ENCODE measurements at places on chromosomes 16 and 17.

GRCh38 chr16:55500530-55501011, 8.3 kb upstream of the LPCAT2 start:
- DNase-seq: peak; percentile 78

GRCh38 chr16:82187829-82188228, 17.8 kb upstream of the MPHOSPH6 start:
- no peak for DNase-seq

- DNase-seq: no peak
Observed at GRCh38 chr16:19112099-19112407, 1.7 kb upstream of the ITPRIPL2 start.

DNA sequence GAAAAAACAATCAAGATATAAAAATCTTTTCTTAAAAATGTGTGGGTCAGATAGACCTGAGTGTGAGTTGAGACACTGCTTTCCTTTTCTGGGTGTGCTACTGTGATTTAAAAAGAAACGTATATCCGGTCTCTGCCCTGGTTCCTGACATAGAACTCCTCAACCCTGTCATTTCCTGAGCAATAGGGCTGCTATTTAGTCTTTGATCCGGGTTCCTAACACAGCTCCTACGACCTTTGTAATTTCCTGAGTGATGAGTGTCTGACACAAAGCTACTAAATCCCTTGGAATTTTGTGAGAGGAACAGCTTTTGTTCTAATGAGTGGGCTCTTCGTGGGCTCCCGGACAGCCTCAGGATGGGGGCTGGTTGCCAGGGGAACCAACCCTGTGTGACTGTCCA, 93.9 kb upstream of the FA2H start:
- DNase-seq: no peak

GRCh38 chr16:49399594-49400364, 26.2 kb downstream of the C16orf78 start:
- no peak for DNase-seq

GRCh38 chr16:28003923-28004322, 59.6 kb downstream of the GSG1L start:
- DNase-seq: no peak

DNA sequence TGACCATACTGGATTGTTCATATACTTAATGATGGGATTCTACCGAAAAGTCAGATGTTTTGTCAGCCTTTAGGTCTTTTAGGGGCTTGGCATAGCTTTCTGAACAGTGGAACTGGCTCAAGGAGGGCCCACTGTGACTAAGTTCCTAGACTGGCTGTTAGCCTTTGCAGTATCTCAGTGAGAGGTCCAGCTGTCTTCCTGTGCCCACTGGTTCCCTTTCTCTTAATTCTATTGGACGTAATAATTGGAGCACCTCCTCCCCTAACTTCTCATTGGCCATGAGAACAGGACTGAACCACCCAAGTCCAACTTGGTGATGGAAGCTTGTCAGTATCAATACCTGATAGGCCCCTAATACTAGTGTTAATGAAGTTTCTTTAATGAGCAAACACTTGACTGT, 13.5 kb downstream of the KPNA2 start:
- peak; percentile 18 for DNase-seq

GRCh38 chr17:27276653-27277156, 17.2 kb upstream of the WSB1 start:
- DNase-seq: no peak

GRCh38 chr16:51244887-51245657, 94.0 kb upstream of the SALL1 start:
- no peak for DNase-seq

- no peak for DNase-seq
Observed at GRCh38 chr16:67245186-67245585, 2.1 kb downstream of the FHOD1 start.

DNA sequence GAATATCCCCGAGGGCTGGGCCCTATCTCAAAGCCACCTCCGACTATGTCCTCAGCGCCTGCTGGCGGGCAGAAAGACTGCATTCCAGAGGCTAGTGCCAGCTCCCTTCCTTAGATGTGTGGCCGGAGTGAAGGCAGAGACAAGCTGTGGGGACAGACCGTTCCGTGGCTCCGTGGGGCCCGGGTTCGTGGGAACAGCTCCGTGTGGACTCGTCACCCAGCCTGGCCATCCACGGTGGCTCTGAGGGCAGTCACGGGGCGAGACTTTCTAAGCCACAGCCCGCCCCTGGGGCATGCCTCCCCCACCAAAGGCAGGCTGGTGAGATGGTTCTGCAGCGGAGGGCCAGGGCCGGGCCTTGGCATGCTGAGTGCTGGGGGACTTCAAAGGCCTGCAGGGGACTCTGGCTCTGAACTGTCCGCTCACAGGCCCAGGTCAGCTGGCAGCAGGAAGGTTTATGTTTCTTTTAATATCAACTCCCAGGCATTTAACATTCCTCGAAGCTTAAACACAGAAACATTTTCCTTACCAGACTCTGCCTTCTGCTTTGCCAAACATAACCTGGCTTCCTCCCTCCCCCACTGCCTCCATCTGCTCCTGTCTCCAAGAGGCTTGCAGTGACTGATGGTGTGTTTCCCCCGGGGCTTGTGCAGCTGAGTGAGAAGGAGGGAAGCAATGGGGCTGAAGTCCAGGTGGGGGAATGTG, 50.4 kb downstream of the TIMM22 start:
- DNase-seq: no peak

All from lower leg skin (tissue), 4 donors.